ENCODE measurements at places on chromosomes 16 and 17.

- no peak for DNase-seq
Observed at GRCh38 chr17:80705988-80706387, 161.3 kb downstream of the RPTOR start.

GRCh38 chr17:78794399-78794798 lies 12.3 kb upstream of the CYTH1 start:
- DNase-seq: no peak

DNA sequence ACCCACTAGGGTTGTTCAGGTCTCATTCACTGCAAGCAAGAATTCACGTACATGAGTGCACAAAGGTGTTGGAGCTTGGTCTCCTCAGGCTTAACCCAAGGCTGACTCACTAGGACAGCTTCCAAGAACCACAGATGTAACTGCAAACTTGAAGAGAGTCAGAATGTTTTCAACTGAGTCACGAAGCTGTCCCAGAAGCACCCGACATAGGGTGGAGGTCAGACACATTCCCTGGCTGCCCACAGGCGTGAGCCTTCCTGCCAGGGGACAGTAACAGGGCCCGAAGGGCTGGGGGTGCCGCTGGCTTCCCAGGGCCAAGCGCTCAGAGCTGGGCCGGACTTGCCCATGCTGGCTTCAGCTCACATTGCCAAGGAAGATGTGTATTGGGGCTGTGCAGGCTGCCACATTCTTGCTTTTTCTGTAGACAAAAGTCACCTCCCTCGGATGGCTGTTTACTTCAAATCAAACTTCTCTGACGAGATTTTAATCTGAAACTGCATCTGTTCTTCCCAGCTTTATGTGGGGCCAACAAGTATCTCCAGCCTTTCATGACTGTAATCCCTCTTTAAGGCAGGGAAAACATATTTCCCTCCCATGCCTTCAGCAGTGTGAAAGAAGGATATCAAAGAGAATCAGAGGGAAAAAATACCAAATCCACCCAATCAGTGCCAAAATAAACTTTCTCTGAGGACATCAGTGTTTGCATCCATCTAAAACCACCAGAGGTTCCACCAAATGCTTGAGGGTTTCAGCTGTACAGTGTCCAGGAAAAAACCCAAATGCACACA lies 14.3 kb downstream of the CMTM3 start:
- DNase-seq: peak; percentile 81

GRCh38 chr17:76353004-76353598 lies 615 bp downstream of the PRPSAP1 start:
- no peak for DNase-seq

- DNase-seq: no peak
Observed at GRCh38 chr17:82767041-82767754, 15.3 kb downstream of the TBCD start.

GRCh38 chr17:35345926-35346771 lies 27.3 kb downstream of the SLFN11 start:
- DNase-seq: no peak
